Esophagus squamous epithelium (tissue), 5 donors: ENCODE measurements at places on chromosomes 12 and 14.

DNA sequence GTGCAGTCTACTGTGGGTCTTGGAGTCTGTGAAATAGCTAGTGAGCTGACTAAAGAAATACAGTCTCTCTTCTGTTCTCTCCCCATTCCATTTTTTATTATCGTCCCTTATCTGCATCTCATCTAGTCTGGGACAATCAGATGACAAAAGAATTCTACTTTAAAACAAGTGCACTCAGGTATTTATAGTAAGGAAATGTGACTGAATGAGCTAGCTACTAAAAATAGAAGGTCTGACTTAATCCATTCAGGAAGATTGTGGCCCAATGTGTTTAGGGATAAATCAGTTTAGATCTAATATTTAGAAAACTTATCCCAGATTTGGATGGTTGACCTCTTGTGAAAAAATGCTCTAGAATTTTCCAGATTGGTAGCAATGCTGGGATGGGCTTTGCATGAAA is 126.8 kb upstream of the NRXN3 start:
- DNase-seq: no peak

DNA sequence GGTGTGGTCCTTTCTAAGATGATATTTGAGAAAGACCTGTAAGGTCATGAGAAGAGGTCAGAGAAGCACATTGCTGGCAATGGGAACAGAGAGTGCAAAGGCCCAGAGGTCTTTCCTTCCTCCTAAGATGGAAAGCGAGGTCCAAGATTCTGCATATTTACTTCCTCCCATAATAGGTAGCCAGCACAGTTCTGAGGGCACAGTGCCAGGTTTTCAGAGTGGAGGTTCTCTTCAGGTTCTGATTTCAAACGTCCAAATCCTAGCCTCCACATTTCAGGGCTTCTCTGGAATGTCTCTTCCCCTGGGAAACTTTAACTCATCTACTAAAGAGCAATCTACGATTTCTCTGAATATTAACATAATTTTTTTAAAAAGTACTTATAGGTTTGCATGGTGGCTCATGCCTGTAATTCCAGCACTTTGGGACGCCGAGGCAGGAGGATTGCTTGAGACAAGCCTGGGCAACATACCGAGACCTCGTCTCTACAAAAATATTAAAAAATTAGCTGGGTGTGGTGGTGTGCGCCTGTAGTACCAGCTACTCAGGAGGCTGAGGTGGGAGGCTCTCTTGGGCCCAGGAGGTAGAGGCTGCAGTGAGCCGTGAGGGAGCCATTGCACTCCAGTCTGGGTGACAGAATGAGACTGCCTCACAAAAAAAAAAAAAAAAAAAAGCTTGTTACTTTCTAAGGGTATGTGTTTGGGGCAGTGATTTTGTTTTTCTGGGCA is 526 bp upstream of the MRPL42 start:
- no peak for DNase-seq

DNA sequence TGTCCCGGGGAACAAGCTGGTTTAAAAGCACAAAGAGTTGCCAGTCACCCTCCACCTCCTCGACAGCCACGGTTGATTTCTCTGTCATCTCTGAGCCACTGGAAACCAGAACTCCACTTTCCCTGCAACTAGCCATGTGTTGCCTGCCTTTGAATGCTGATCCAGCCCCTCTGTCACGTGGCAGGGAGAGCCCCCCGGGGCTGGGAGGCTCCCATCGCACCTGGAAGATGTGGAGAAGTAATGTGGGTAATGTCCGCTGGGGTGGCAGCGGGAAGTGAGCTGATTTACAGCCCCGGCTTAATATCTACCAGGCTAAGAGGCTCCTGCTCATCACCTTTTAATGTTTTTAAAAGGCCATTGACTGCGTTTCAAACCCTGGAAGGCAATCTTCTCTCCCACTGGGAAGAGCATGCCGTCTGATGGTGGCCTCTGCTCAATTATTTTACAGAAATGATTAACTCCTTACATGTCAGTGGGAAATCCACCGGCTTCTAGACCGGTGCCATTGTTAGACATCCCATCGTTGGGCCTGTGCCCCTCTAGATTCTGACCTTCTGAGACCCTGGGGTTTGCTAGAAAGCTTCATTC is 7.4 kb downstream of the PRIMA1 start:
- DNase-seq: no peak

DNA sequence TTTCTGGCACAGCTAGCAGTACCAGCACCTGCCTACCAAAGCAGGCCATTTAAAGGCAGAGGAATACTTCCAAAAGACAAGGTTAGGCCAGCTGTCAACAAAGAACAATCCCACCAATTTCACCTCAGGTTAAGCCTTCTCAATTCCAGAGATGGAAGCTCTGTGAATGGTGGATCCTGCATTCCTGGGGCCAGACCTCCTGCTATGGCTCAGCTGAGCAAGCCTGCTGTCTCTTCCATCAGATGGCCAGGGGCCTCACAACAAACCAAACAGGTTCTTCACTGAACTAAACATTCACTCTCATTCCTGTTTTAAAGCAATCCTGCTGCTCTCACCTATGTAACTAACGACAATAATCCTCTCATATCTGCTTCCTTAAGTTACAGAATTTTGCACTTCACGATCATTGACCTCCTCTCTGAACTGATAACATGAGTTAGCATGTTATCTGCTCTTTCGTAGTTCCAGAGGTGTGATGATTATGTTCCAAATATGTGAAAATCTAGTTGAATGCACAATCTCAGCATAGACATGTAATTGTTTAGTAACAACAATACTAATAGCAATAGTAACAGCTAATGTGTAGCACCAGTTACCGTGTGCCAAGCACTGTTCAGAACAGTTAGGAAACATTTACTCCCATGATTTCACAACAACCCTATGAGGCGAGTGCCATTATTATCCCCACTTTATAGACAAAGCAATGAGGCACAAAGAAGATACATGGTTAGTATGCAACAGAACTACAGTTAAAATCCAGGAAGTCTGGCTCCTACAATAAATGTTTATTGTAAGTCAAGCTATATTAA is 73.2 kb downstream of the SLC2A13 start:
- DNase-seq: no peak
